ENCODE measurements at places on chromosomes 4 and X.

DNA sequence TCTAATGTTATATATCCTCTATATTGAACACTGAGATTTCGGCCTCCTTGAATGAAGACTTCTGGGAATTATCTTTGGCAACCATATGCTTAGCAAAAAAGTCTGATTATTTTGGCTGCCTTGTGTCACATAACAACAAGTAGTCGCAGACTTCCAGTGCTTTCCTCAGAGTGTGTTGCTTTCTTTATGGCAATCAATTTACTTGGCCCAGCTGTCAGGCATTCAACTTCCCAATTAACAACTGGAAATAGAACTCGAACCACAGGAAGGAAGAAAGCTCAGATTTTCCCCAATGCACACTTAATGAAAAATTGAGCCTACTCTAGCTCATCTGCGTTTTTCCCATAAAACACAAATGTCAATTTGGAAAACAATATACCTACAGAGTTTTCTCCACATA lies 71.6 kb downstream of the ZNF827 start:
- no peak for DNase-seq

DNA sequence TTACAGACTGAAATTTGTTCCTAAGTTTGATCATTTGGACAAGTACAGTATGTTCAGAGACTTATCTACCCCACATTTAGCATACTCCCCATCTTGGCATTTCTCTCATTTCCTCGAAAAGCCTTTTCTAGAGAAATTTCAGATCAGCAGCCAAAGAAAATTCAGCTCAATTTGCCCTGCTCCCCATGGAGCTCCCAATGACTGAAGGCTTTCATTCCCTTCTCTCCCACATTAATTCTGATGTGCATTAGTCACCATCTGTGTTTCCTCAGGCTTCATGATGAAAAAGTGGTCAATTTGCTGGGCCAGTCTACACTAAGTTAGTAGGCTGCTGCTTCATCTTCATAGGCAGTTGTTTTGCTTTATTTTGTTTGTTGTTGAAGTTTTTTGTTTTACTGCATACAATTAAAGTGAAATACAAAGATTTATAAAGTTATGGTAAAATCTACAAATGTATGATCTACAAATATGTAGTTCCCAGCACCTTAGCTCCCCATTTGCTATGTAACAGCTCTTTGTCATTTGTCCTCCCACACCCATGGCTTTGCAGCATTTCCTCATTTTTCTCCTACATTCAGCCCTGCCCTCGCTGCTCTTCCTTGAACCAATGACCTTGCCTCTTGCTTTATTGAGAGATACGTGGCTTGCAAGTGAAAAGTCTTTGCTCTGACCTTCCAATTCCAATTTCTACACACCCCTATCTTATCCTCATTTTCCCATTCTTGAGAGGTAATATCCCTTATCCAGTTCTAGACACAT lies 193.9 kb downstream of the ANAPC10 start:
- no peak for DNase-seq

DNA sequence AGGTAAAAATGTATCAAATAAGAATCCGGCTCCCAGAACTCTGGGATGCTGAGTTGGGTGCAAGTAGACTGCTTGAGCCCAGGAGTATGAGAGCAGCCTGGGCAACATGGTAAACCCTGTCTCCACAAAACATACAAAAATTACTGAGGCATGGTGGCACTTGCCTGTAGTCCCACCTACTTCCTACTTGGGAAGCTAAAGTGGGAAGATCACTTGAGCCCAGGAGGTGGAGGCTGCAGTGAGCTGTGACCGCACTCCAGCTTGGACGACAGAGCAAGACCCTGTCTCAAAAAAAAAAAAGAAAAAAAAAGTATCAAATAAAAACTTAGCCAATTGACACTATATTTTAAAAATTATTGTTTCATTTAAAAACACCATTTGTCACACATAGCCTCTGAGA lies 84.4 kb downstream of the FBXW7 start:
- DNase-seq = no peak

DNA sequence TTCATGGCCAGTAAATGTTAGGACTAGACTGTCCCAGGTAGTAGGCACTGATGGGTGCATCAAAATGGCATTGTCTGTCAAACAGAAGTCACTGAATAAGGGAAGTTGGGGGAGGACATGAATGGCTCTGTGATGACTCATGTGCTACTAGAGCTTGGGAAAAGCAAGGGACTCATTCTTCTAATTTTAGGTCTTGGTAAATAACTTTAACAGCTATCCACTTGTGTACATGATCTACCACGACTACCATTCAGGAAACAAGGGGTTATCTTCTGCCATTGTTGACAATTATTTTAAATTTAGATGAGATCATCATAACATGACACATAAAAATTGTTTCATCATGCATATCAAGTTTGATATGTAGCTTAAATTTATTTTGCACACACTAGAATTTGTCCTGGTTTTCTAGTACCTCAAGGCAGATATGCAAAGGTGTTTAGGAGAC lies 6.3 kb downstream of the AREG start:
- no peak for DNase-seq

- DNase-seq = no peak
These were observed 28.1 kb downstream of the ADAM29 start for GRCh38 chr4:174946246-174946645.

DNA sequence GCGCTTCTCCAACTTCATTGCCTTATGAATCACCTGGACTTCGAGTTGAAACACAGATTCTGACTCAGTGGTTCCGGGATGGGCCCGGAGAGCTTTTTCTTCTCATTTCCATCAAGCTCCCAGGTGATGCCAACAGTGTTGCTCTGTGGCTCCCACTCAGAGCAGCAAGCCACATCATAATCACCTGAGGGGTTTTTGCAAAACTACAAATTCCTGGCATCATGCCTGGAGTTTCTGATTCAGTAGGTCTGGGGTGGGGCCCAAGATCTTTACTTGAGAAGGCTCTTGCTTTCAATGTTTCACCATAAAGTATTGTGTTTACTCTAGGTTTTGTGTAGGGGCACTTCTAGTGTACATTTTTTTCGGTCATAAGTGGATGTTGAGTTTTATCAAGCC lies 7.0 kb downstream of the MTM1 start:
- no peak for DNase-seq

DNA sequence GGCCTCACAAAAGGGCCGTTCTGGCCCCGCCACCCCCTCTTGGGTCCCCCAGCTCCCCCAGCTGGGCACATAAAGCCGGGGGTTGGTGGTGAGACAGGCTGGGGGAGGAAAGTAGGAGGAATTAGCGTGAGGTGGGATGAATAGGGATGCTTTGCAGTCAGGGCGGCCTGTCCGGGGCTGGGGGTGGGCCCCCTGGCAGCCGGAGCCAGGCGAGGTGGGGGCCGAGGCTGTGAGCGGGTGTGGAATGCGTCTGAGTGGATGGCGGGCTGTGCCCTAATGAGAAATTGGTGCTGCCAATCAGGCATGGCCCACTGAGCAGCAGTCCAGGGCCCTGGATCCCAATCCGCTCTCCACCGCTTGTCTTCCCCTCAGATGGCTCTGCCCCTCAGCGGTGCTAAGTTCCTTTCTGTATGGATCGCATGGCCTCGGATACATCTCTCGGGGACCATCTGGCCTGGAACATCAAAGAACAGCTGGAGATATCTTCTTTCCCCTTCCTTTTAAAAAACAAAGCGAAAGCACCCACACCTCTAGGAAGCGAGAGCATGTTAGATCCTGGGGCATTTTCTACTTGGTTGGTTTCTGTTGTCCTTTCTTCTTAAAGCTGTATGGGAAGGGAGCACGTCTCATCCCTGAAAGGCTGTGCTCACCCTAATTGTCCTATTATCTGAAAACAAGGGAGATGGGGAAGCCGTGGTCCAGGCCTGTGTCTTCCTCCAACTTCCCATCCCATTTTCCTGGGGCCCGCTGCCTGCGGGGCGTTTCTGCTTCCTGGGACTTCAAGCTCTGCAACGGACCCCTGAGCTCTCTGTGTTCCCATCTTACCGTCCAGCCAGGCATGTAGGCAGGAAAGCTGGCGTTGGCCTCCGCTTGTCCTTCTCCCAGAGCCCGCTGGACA lies 106.9 kb downstream of the SORCS2 start:
- no peak for DNase-seq

GRCh38 chr4:58261526-58261925 lies 1151.3 kb upstream of the IGFBP7 start:
- DNase-seq = no peak

DNA sequence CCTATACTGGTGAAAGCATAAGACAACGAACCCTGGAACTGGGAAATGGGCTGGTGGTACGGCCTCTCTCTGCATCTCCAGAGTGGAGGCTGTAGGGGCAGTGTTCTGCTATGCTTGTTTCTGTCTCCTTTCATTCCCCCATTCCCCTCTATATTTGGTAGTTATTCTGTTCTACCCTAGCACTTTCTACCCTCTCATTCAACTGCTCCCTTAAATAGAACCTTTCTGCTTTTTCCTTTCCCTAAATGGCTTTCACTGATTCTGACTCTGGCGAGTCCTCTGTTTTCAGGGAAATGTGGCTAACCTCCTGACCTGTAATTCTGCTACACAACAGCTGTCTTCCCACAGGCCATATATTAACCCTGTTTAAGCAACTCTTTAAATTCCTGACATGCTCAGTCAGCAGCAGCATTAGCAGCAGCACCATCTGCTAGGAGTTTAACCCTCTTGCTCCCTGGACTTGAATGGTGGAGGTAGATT lies 94.2 kb downstream of the CXCL13 start:
- no peak for DNase-seq

- no peak for DNase-seq
These were observed 94.9 kb downstream of the TENM3 start for GRCh38 chr4:182338063-182338462.

- DNase-seq = no peak
These were observed 1443.0 kb downstream of the PCDH7 start for GRCh38 chr4:32163125-32163524.

GRCh38 chr4:99612281-99612680 lies 37.7 kb downstream of the MTTP start:
- no peak for DNase-seq

DNA sequence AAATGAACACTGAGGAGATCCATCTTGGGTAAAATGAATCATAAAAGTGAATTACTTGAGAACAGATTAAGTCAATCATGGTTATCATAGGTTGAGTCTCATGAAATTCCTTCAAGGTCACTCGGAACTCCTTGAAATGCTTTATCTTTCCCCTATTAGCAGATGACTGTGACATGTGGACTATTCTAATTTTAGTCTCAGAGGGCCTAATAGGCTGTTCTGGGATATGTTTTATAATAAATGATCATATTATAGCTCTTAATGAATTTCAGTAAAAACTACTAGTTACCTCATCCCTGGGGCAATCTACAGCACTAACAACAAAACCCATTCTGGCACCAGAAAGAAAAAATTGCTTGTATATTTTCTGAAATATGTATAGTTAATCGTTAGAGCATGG lies 44.7 kb downstream of the SPATA4 start:
- DNase-seq = no peak

- no peak for DNase-seq
These were observed 58.6 kb upstream of the DCTD start for GRCh38 chr4:182975806-182976205.

DNA sequence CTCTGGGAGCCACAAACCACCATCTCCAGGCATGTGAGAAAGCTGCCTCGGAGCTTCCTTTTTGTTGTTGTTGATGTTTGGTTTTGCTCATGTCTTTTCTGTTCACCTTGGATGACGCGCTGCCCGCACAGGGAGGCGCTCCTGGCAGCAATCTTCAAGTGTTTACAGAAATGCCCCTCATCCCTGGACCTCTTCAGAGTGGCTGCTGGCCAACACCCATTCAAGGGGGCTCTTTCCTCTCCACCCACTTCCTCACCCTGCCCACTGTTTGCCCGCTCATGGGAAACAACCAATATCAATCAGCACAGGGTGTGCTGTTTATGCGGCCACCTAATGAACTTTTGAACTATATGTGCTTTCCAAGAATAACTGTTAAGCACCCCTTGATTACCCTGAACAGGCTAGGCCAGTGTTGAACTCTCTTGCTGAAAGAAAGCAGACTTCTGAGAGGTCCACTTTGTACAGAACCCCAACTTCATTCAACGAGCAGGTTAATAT lies 355.1 kb upstream of the CLNK start:
- DNase-seq = no peak

DNA sequence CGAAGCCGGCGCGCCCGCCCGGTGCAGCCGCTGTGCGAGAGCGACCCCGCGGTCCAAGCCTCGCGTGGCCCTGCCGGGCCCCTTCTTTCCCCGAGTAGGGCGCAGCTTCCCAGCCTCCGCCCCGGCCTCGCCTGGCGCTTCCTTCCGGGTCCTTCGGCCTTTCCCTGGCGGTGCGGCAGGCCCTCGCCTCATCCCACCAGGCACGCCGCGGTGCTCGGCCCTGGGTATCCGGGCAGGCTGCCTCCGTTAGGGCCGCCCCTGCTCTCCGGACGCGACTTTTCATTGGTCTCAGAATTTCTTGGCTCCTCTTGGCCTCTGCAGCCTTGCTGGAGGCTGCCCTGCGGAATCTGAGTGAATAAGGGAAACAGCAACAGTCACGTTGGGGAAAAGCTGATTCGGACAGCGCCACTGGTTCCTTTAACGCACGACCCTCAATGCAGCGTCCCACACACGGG lies 429 bp downstream of the UVSSA start:
- DNase-seq = peak; percentile 88
